NCI-H1417 treated with DMSO at 0.1 percent for 48 hours (cell line): ENCODE measurements at places on chromosomes 1 and 21.

GRCh38 chr21:42624095-42624790 lies 29.2 kb upstream of the PDE9A start:
- DNase-seq, result no peak

- no peak for DNase-seq
Observed at GRCh38 chr1:158180741-158181576, at the start of gene CD1D. Gene CD1D, plus strand, starts transcription at chr1:158180895. Its CDS starts 207 bp downstream, at chr1:158181102.

- DNase-seq, result no peak
Observed at GRCh38 chr1:39782103-39782502, 6.6 kb downstream of the BMP8B start.

GRCh38 chr1:38962560-38962959 lies 20.9 kb upstream of the RHBDL2 start:
- DNase-seq, result no peak

DNA sequence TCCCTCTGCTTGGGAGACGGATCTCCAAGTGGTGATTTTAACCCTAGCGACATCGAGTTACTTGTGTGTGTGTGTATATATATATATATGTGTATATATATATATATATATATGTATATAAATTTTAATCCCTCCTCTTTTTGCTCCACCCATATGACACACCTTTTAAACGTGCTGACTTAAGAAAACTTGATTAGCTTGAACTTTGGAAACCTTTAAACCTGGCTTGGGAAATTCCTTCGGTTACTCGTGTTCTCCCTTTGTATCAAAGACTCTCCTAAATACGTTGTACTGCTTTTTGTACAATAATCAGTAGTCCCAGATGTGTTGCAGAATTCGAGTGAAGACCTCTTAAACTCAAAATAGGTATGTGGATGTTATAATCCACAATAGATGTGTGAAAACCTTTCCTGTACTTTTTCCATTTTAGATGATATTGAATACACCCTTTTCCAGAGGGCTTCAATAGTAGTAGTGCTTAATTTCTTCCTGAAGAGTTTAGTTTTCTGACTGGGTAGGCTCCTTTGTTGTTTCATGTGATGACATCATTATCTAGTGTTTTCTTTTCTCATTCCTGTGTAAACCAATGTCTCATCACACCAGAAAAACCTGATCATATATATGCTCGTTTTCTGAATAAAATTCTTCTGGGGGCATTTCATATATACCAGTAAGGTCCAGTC lies 1.4 kb downstream of the RNF11 start:
- no peak for DNase-seq

GRCh38 chr1:43858324-43858723 lies 75.3 kb upstream of the ARTN start:
- no peak for DNase-seq

DNA sequence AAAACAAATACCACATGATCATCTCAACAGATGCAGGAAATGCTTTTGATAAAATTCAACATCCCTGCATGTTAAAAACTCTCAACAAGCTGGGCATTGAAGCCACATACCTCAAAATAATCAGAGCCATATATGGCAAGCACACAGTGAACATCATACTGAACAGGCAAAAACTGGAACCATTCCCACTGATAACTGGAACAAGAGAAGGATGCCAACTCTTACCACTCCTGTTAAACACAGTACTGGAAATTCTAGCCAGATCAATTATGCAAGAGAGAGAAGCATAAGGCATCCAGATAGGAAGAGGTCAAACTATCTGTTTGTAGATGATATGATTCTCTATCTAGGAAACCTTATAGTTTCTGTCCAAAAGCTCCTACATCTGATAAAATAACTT lies 91.6 kb downstream of the DNAH14 start:
- no peak for DNase-seq

- no peak for DNase-seq
Observed at GRCh38 chr1:115544131-115544530, 97.6 kb upstream of the VANGL1 start.

- DNase-seq, result no peak
Observed at GRCh38 chr1:171799166-171799565, 17.7 kb downstream of the METTL13 start.

DNA sequence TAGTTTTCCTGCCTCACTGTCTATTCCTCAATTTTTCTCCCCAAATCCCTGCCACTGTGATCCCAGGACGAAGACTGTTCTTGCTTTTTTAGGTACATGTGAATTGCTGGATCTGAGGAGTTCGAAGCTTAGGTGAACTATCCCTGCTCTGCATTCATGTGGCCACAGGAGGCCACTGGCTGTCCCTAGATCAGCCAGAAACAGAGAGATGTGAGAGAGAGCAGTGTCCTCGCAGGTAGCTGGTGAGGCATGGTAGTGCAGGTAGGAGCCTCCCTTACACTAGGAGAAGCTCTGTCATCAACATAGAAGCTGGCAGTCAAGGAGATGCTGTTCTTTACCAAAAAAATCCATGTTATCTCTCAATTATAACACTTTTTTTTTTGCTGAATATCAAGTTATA lies 71.5 kb downstream of the USP24 start:
- no peak for DNase-seq

GRCh38 chr1:180231506-180231921 lies 1.4 kb downstream of the LHX4 start:
- DNase-seq, result no peak

- DNase-seq, result no peak
Observed at GRCh38 chr1:111422546-111423391, 4.8 kb downstream of the OVGP1 start.

- DNase-seq, result no peak
Observed at GRCh38 chr1:174158767-174159251, 511 bp upstream of the RABGAP1L start.

DNA sequence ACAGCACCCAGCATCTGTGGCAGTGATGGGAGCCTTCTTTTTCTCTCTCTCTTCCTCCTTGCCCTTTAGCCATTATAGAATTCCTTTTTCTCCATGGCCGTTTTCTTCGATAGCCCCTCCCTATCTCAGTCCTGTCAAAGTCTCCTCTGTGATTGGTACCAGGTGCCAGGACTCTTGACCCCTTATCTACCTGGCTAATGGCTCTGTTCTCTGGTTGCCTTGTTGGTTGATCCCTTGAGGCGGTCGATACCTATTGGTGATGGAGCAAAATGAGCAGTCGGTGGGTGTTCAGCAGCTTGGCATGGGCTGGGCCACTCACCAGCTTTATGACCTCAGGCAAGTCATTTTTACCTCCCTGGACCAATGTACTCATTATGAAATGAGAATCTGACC lies 2.0 kb downstream of the ATF3 start:
- no peak for DNase-seq

DNA sequence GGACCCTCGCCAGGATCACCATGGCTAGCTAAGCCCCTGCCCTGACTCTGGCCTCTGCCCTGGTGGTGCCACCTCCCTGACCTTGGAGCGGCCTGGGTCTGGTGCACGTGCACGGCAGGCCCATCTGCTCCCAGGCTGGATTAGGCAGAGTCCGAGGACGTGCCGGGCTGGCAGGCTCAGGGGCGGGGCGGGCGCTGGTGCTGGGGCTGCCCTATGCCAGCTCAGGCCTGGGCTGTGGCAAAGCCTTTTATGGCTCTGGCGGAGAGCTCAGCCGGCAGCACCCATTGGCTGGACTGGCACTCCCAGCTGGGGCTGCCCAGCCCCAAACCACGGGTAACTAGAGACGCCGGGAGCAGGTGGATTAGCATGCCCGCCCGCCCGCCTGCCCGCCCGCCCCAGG lies 17.1 kb upstream of the EDN2 start:
- DNase-seq, result no peak

DNA sequence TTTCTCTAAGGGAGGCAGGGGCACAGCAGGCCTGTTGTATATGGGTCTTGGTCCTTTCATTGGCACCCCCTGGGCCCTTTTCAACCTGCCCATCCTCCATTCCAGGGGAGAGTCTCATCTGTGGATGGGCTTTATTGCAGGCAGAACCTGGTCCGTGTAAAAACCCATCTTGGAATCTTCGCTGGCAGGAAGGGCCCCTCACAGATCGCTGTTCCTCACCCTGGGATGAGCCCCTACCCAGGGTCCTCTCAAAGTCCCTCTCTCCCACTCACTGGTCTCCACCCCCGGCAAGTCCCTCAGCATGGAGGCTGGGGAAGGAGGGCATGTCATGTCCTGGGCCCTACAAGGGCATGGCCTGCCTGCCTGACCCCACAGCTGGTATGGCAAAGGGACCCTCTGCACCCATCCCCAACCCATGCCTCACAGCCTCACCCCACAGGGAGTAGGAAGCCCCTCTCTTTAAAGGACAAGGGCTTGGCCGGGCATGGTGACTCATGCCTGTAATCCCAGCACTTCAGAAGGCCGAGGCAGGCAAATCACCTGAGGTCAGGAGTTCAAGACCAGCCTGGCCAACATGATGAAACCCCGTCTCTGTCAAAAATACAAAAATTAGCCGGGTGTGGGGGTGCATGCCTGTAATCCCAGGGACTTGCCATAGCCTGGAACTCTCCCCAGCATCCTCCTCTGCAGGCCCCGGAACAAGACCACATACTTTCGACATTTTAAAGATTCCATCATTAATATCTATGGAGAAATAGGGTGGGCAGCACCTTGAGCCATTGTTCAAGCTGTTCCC lies 13.2 kb upstream of the CDA start:
- no peak for DNase-seq

- DNase-seq, result no peak
Observed at GRCh38 chr1:20551945-20552727, at the start of gene FAM43B. Gene FAM43B, plus strand, starts transcription at chr1:20552573. Its CDS starts 401 bp downstream, at chr1:20552974.

DNA sequence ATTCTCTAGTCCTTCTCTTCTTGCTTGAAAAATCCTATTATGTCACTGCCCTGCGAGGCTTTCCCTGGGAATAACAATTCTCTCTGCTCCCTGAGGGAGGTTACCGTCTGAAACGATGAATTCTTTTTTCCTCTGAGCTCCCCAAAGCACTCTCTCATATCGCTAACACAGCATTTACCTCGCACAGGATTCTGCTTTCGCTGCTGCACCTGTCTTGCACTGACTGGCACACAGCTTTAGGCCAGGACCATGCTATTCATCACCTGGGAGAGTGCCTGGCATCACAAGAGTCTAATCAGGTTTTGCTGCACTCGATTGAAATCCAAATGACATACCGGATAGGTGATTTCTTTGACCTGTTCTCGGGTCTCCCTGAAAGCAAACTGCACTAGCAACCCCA lies 52.8 kb upstream of the GNG4 start:
- DNase-seq, result no peak

- no peak for DNase-seq
Observed at GRCh38 chr1:186739515-186739914, 59.3 kb upstream of the PTGS2 start.

GRCh38 chr1:70043804-70044203 lies 161.6 kb downstream of the LRRC40 start:
- no peak for DNase-seq

- no peak for DNase-seq
Observed at GRCh38 chr1:63794939-63795378, 21.1 kb downstream of the ROR1 start.

- peak; percentile 65 for DNase-seq
Observed at GRCh38 chr1:52552505-52553361, at the start of gene TUT4. Gene TUT4, minus strand, starts transcription at chr1:52553092. Its CDS starts 26,812 bp downstream, at chr1:52526280.

- DNase-seq, result no peak
Observed at GRCh38 chr1:226255380-226255779, 31.9 kb downstream of the MIXL1 start.

- no peak for DNase-seq
Observed at GRCh38 chr1:47752559-47752958, 244.6 kb downstream of the TRABD2B start.

- DNase-seq, result peak; percentile 6
Observed at GRCh38 chr1:21255284-21255942, 34.9 kb downstream of the ECE1 start.

DNA sequence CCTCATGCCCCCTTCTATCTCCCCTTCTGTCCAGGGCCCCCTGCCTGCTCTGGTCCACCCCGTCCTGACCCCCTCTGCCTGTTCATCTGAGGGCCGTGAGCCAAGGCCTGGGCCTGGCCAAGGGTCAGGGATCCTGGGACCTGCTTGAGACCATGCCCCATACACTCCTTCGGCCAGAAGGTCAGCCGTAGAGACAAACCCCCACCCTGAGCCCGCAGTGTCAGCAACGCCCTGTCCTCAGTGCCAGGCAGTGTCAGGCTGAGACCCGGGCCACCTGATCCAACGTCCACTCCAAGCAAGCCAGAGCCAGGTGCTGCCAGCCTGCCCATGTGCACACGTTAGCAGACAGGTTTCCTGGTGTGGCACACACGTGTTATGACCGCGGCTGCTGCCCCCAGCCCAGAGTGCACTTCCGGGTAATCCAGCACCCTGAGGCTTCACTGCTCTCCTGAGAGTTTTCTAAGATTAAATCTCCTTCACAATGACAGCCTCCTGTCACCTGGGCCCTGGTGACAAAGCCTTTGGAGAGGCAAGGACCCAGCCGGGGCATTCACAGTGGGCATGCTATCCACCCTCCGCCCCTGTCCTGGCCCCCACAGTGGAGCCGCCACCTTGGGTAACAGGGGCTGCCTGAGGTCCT lies 10.1 kb upstream of the SAMD11 start:
- DNase-seq, result no peak

DNA sequence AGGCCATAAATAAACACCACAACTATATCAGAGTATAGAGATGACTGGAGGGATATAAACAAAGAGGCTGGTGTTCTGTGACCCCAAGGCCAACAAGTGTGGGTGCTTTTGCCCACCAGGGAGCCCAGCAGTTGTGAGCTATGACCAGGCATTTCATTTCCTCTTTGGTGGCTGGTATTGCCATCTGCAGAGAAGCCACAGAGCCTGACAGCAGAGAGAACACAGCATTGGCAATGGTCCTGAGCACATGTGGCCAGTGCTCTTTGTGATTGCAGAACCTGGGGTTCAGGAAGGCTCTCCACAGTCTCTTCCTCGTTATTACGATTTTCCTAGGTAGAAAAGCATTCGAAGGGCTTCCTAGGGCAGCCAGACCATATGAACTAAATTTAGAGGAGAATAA lies 112.3 kb downstream of the TM2D1 start:
- no peak for DNase-seq

GRCh38 chr1:222335586-222335985 lies 212.3 kb downstream of the HHIPL2 start:
- DNase-seq, result no peak

DNA sequence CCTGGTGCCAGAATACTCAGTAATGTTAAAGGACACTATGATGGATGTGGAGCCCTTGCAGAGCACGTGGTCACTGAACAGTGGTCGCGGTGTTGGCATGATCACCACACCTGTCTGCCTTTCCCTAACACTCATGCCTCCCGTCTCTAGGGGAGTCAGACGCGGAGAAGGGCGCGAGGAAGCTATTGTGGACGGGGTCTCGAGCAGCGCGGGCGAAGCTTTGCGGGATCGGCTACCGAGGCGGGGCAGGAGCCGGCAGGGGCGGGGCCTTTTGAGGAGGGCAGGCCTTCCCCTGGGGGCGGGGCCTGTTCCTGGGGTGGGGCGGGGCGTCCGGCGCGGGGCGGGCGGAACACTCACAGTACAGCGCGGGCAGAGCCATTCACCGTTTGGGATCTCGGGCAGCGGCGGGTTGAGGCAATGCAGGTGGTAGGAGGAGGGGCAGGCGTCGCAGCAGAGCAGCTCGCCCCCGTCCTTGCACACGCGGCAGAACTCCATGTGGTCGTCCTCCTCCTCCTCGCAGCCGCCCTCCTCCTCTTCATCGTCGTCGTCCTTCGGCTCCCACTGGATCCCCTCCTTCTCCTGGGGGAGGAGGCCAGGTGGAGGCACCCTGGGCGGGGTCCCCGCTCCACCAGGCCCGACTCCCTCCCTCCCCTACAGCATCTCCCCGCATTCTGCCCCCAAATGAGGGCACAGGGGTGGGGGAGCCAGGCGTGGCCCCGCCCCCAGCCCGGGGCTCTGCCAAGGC lies 31.5 kb downstream of the CHD5 start:
- DNase-seq, result peak; percentile 12
